ENCODE measurements at places on chromosomes 12 and 14.

- no peak for DNase-seq
These were observed 61.8 kb downstream of the PLBD1 start for GRCh38 chr12:14505626-14506596.

- no peak for DNase-seq
These were observed 108.9 kb downstream of the DERA start for GRCh38 chr12:16020031-16020430.

DNA sequence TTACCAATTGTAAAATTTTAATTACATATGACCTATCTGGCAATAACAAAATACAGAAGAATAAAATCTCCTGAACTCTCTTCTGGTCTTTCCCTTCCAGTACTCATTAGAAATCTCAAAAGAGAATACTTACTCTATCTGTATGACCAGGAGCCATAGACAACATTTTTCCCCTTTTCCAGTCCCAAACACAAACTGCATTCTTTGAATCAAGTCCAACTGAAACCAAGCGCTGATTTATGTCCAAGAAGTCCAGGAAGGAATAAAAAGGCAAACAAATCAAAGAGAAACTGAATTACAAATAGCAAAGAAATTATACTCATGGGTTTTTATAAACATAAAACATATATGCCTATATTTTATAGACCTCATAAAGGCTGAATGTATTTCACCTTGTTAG is 46.7 kb downstream of the EML5 start:
- no peak for DNase-seq

DNA sequence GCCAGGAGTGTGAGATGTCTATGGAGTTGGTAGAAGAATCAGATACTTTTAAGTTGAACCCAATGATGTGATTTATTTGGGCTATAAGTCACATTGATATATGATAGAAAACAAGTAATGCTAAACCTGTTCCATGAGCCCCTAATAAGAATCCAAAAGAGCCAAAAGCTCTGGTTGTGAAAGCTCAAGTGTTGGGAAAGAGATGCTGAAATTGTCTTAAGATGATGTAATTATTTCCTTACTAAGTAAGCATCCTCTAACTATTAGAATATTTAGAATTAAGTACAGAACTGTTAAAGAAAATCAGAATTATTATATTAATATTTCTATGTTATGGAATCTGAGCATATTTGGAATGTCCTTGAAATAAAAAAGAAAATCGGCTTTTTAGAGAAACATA is 17.6 kb upstream of the SLC2A13 start:
- no peak for DNase-seq

DNA sequence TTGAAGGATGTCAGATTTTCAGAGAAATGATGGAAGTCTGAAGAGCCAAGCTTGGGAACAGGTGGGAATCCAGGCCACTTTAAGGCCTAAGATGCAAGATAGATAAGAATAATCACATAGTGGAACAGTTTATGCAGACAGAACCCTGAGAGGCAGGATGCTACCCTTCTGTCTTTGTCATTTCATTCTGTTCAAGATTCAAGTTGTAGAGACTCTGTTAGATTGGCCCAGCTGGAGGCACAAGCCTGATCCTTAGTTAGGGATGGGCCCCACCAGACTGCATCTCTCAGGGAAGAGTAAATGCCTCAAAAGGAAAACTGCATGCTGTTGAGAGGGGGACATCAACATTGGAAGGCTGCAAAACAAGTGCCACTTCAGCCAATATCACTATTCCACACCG is 287.0 kb downstream of the PCNX1 start:
- no peak for DNase-seq

DNA sequence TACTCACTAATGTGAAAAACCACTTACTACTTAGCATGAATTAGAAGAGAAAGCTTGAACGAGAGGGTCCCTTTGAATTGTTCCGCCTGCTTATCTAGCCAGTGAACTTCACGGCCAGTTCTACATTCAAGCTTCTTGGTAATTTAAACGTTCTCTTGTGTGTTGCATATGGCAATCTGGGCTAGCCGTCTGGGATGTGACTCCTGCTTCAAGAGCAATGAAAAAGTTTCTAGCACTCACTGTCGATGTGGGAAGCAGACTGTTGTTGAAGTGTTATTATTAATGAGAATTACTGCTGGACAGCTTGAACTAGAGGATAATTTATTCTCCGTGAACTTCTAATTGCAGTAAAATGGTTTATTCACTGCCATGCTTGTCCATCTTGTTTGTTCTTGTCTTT is 93.9 kb downstream of the SLC15A5 start:
- no peak for DNase-seq

DNA sequence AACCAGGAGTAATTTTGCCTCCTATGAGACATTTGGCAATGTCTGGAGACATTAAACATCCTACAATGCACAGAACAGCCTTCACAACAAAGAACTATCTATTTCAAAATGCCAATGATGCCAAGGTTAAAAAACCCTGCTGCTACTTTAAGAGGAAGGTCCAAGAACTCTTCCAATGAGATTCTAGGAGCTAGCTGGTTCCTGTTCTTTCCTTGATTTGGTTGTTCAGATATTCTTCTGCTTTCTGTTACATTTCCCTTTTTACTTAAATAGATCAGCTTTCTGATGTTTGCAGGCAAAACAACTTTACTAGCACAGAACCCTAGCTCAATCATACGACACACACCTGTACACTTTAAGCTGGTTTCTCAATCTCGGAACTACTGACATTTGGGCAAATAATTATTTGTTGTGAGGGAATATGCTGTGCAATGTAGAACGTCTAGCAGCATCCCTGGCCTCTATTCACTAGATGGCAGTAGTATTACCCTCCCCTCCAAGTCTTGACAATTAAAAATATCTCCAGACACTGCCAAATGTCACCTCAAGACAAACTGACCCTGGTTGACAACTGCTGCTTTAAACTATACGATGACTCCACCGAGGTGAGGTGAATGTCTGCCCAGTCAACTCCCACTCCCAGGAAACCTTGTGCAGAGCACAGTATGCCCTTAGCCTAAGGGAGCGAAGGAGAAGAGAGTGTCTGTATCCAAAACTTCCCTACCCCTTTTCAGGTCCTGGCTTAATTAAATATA is 4.4 kb downstream of the BLTP3B start:
- peak; percentile 23 for DNase-seq

DNA sequence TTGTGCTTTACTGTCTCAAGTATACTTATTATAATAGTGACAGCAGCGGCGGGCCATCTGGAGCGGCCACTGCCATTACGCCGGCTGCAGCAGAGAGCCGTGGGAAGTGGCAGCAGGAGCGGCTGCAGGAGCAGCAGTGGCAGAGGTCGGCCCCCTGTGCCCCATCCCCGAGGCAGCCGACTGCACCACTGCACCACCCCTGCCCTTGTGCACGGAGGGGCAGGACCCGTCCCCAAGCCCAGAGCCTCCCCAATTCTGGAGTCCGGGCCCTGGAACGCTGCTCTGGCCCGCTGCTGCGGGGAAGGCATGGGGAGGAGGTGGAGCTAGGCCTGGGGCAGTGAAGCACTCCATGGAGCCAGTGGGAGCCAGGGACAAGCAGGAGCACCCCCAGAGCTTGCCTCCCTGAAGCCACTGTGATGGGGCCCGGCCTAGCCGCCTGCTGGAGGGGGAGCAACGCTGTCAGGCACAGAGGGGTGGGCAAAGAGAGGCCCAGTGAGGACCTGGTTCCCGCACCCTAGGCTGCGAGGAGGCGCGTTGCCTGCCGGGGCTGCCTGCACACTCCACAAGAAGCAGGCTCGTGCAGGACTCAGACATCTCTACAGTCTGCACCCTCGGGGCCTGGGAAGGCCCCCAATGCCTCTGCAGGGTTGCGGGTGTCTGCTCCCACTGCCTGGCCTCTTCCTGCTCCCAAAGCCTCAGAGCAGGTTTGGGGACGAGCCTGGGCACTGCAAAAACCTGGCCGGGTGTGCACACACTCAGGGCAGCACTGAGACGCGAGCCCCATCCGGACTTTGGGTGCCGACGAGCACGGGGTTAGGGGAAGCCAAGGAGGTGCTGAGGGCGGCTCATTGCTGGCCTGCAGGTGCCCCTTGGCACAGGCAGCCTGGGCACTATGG is 74.2 kb upstream of the RASSF8 start:
- no peak for DNase-seq
